ENCODE measurements at places on chromosomes 5 and 9.

GRCh38 chr9:107739601-107740082, 250.1 kb upstream of the KLF4 start:
- no peak for DNase-seq

- no peak for DNase-seq
Measured at GRCh38 chr5:31890046-31890445, 251.1 kb downstream of the PDZD2 start.

DNA sequence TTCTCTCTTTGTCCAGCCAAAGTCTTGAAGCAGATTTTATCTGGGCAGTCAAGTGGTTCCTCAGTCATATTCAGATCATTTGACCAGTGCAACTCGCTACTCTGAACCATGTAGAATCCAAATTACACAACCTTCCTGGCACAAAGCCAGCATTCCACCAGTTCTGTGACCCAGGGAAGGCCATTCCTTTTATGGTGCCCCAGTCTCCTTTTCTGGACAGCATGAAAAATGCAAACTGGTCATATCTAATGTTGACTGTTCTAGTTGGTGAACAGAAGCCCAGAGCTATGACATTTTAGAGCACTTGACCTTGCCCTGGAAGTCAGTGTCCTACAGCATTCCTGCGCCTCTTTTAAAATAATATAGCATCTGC, 364.6 kb downstream of the BRINP1 start:
- no peak for DNase-seq

DNA sequence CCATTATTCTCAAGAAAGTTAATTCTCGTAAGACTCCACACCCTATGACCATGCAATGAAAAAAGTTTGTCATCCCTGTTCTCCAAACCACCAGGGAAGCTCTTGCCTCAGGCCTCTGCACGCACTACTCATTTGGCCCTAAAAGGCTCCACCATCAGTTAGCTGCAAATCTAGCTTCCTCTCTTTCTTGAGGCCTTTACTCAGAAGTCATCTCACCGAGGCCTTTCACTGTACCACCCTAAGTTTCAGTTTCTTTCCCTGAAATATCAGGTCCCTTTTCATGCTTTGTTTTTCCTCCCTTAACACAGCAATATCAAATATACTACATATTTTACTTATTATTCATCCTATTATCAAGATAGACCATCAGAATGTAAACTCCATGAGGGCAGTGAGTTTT, 39.1 kb downstream of the OXCT1 start:
- no peak for DNase-seq

DNA sequence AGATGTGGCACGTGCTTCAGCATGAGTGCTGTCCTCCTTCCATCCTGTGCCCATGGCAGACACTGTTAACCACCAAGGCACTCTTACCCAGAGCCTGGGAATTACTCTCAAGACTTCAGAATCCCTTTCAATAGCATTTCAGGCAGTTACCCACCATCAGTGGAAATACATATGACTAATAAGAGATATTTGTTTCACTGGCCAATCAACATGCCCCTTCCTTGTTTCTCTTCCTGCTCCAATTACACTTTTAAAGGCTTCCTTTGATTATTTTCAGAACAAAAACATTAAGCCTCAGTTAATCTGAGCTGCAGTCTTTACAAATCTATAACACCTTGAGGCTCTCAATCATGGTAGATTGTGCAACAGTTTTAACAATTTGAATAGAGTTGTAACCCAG, 70.8 kb downstream of the PRELID2 start:
- DNase-seq = no peak

GRCh38 chr5:177530638-177531037, 13.9 kb upstream of the DDX41 start:
- DNase-seq = no peak

GRCh38 chr9:96085491-96086143, 210.1 kb downstream of the ERCC6L2 start:
- no peak for DNase-seq

- DNase-seq = no peak
Measured at GRCh38 chr5:75466006-75466716, 45.3 kb downstream of the CERT1 start.

GRCh38 chr9:133676450-133676849, 40.3 kb downstream of the DBH start:
- no peak for DNase-seq

DNA sequence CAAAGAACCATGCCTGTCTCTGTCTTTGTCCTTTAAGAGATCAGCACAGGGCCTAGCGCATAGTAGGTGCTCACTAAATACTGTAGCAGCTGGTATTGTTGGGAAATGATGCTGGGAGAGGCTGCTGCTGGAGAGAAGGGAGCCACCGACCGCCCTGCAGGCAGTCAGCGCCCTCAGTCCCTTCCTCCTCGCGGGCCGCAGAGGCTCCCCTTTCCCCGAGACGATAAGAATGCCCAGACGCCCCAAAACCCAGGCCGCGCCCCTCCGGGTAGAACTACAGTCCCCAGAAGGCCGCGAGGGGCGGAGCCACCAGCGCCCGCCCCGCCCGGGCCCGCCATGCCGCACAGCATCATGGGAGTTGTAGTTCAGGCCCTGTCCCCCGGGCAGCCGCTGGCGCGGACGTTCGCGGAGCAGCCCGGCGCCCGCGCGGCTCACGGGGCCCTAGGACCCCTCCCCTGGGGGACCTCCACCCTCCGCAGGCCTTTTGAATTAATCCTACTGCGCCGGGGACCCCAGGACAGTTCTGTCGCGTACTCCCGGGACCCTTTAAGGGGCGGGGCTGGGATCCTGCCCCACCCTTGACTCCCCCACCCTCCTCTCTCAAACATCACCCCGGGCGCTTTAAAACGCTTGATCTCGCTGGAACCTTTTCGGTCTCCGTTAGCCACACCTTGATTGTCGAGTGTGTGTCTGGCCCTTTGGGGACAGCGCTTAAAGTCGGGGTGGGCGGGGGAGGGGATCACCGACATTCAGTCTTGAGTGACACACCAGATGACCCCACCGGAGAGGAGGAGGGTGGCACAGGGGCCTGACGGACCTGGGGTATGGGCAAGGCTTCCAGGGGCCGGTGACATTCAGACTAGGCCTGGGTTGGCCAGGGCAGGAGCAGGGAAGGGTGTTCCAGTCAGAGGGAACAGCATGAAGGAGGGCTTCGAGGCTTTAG, 24.8 kb upstream of the IER5L start:
- peak; percentile 91 for DNase-seq

DNA sequence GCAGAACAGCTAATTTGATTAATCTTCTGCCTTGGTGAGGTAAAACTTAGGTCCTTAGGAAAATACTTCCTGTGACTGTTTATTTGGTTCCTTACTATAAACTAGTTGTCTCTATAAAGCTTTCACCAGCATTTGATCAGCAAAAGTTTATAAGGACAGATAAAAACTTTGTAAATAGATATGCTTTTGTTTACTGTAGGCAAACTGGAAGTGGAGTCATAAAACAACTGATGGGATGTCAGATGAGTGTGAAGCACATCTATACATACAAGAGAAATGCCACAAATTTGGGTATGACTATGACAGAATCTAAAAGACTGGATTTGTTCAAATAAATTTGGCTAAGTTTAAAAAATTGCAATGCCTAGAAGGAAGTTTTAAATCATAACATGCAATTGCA, 5.5 kb downstream of the PTGER4 start:
- no peak for DNase-seq

- no peak for DNase-seq
Measured at GRCh38 chr9:14863402-14863801, 46.8 kb downstream of the FREM1 start.

DNA sequence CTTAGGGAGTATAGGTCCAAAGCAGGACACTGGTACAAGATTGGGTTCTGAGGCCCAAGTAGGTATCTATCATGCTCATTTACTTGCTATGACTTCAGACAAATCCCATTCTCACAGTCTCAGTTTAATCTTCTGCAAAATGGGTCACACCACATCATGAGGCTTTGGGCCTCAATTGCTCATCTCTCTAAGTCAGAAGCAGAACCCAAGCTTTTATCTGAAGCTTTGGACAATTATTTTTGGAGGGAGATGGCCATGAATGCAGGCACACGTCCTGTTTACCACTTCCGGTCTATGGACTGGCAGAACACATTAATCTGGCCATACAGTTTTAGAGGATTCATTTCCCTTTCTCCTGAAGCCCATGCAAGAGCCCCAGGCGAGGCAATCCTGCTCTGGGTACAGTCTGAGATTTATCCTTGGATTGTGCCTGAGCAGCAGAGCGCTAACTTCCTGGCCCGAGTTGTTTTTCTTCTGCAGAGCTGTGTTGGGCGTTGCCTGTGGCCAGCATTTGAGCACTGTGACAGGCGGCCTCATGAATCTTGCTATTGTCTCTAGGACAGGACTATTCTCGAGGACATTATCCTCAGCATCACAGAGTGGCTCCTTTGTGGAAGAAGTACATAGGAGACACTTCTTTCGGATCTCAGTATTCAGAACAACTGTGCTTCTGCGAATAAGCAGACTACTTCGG, 16.1 kb downstream of the SLC22A4 start:
- no peak for DNase-seq

All from naive B cell (primary cell).